KBM-7 (cell line): ENCODE measurements at places on chromosomes 7 and 10.

GRCh38 chr7:69430384-69431021, 167.8 kb upstream of the AUTS2 start:
- DNase-seq = peak; percentile 26

GRCh38 chr10:55043540-55043939, 242.5 kb upstream of the PCDH15 start:
- no peak for DNase-seq

- DNase-seq = no peak
Measured at GRCh38 chr7:1703441-1703840, 33.4 kb downstream of the ELFN1 start.

DNA sequence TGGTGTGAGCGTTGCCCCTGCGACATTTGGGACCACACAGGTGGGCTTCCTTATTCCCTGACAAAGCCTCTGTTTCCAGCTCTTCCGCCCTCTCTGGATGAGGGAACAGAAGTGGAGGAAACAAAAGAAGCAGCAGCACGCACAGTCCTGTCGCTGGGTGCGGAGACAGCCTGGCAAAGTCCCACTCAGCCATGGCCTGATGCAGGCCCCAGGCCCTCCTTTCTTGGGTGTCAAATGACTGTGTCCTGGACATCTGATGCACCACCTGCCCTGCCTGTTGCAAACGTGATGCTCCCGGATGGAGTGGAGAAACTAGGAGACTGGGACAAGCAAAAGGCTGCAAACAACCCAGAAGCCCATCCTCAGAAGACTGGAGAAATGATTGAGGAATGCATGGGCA, 20.7 kb downstream of the ZMIZ2 start:
- no peak for DNase-seq

DNA sequence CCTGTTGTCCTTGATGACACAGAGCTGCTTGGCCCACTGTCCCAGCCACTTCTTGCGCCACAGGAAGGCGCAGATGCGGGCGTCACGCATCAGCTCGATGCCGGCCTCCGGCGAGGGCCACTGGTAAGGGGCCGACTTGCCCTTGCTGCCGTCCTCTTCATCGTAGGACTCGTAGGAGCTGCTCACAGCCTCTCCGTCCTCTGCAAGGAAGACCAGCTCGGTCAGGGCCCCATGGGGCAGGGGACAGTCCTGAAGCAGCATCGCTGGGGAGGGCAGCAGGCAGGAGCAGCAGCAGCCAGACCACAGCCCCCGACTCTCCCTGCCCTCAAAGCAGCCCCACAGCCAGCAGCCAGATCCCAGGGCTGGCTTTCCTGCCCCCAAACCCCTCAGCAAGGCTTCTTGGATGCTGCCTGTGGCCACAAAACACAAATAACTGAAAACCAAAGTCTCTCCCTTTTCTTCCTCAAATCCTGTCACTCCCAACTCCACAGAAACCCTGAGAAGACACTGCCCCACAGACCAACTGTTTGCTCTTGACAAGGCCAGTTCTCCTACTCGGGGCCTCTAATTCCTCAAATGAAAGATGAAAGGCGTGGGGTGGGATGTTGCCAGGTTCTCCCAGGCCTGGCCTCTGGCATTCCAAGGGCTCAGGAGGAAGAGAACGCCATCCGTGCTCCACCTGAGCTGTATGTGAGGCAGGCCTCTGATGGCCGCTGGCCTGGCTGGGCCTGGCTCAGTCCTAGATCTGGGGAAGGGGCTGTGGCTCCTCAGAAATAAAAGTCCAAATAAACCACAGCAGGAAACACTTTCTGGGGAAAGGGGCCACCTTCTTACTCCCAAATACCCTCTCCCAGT, 76.7 kb downstream of the VWA2 start:
- DNase-seq = no peak

GRCh38 chr7:18760631-18761445, 265.3 kb downstream of the HDAC9 start:
- DNase-seq = no peak

GRCh38 chr10:88182601-88182930, 319.1 kb downstream of the PTEN start:
- DNase-seq = no peak

- DNase-seq = no peak
Measured at GRCh38 chr10:10865303-10865702, 152.4 kb upstream of the CELF2 start.

DNA sequence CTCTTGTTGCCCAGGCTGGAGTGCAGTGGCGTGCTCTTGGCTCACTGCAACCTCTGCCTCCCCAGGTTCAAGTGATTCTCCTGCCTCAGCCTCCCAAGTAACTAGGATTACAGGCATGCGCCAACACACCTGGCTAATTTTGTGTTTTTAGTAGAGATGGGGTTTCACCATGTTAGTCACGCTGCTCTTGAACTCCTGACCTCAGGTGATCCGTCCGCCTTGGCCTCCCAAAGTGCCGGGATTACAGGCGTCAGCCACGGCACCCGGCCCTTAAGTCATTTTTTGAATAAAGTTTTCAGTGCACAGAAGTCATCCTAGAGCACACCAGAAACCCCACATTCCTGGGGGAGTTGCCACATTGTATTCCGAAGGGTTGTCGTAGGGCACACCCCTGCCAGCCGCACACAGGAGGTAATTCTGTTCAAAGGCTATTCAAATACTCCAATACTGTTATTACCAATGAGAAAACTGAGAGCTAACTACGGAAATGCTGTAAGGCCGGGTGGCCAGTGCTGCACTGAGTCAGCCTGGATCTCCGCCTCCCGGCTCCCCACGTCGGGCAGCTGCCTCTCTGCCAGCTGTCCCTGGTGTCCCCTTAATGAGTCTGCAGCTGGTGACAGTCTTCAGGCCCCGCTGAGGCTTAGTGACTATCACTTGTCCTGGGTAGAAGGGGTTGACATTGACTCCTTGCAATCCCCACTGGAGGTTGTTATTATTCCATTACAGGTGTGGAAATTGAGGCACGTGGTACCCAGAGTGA, 8.6 kb upstream of the RFC2 start:
- no peak for DNase-seq
